ENCODE measurements at places on chromosomes 3 and 15.
A peak's percentile ranks its signal among the peaks of the same experiment; 100 is the strongest.

DNA sequence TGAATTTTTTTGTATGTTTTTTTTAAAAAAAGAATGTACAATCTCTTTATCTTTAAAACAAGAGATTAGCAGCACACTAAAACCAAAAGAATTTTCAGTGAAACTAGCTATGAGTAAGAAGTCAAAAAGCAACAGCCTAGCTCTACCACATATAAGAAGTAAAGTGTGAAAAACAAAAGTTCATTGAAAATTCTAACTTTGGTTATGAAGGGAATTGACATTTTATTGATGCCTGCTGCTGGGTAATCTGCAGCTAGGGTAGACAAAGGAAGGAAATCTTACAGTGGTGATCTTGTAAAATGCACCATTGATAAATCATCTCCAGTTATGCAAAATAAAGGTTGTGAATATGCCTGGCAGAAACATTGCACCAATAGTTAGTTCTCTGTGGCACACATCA lies 37.8 kb upstream of the FOXB1 start:
- no peak for DNase-seq
- H3K27ac ChIP-seq, result peak overlapping the region; percentile 15
- peaks cover 23% of the 10 kb centered on the region for H3K4me1 ChIP-seq
- no peak overlapping the region for H3K4me3 ChIP-seq
- H3K36me3 ChIP-seq, result peaks cover 30% of the 10 kb centered on the region

GRCh38 chr3:5520237-5520636 lies 332.7 kb downstream of the EDEM1 start:
- H3K36me3 ChIP-seq, result no peaks in the 10 kb centered on the region
- H3K27me3 ChIP-seq, result no peaks in the 10 kb centered on the region
- H3K4me1 ChIP-seq, result no peaks in the 10 kb centered on the region
- no peak overlapping the region for H3K4me3 ChIP-seq
- no peak for DNase-seq

GRCh38 chr3:86988235-86988634 lies 2.7 kb downstream of the VGLL3 start:
- peaks cover 6% of the 10 kb centered on the region for H3K4me1 ChIP-seq
- DNase-seq, result no peak
- H3K27ac ChIP-seq, result no peak overlapping the region
- no peaks in the 10 kb centered on the region for H3K36me3 ChIP-seq

- DNase-seq, result no peak
- H3K36me3 ChIP-seq, result no peaks in the 10 kb centered on the region
- H3K27me3 ChIP-seq, result peaks cover 9% of the 10 kb centered on the region
- peak overlapping the region; percentile 47 for H3K27ac ChIP-seq
- peaks cover 9% of the 10 kb centered on the region for H3K4me1 ChIP-seq
- no peak overlapping the region for H3K4me3 ChIP-seq
These were observed 12.4 kb upstream of the SEC62 start for GRCh38 chr3:169954142-169954756.

DNA sequence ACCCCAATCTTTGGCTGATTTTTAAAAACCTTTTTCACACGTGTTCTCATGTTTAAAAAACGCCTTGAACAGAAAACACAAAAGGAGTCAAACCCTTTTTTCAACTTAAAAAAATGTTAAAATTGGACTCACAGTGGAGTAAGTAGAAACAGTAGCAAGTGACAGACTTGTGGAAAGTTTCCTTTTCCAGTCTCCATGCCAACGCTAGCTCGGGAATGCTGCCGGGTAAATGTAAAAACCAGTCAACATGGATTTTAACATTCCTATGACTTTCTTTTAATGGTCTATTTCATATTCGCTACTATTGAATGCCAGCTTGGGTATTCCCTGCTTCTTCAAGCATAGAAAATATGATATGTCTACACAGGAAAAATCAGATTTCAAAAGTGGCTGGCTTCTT lies 1.6 kb upstream of the PROK2 start:
- H3K27ac ChIP-seq, result no peak overlapping the region
- H3K4me1 ChIP-seq, result peaks cover 16% of the 10 kb centered on the region
- DNase-seq, result no peak
- H3K36me3 ChIP-seq, result no peaks in the 10 kb centered on the region
- no peak overlapping the region for H3K4me3 ChIP-seq

DNA sequence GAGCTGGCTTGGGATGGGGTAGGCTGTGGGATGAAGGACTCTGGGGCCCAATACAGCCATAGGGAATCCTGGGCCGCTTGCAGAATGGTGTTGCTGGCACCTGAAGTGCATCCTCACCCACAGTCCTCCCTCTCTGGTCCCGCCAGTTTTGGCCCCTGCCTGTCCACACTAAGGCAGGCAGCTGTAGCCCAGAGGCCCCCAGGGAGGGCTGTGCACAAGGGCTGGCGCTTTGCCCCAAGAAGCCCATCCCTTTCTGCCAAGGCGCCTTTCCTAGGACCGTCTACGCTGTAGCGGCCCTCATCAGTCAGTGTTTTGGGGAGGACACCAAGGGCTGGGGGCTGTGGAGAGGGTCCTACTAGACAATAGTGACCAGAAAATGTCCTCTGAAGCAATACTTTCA lies 116.2 kb upstream of the ABHD17C start:
- no peak overlapping the region for H3K27ac ChIP-seq
- H3K27me3 ChIP-seq, result peaks cover 2% of the 10 kb centered on the region
- no peaks in the 10 kb centered on the region for H3K4me1 ChIP-seq
- H3K4me3 ChIP-seq, result no peak overlapping the region
- H3K36me3 ChIP-seq, result no peaks in the 10 kb centered on the region
- DNase-seq, result no peak

DNA sequence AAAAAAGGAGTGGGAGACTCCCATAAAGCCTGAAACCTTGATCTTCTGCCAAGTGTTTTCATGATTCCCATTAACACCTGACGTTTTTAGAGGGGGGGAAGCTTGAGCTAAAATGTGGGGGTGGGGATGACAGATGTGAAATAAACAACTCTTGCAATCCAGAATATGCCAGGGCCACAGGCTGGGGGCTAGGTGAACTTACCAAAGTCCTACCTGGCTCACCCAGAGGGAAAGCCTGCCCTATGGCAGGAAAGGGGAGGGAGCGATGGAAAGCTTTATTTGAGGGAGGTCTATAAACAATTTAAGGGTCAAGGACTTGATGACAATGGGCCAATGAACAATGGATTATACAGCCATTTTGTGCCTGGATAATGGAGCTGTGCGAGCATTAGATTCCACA lies 108.3 kb downstream of the LRIG1 start:
- DNase-seq, result no peak
- no peaks in the 10 kb centered on the region for H3K27me3 ChIP-seq
- peaks cover 87% of the 10 kb centered on the region for H3K36me3 ChIP-seq
- H3K27ac ChIP-seq, result no peak overlapping the region

DNA sequence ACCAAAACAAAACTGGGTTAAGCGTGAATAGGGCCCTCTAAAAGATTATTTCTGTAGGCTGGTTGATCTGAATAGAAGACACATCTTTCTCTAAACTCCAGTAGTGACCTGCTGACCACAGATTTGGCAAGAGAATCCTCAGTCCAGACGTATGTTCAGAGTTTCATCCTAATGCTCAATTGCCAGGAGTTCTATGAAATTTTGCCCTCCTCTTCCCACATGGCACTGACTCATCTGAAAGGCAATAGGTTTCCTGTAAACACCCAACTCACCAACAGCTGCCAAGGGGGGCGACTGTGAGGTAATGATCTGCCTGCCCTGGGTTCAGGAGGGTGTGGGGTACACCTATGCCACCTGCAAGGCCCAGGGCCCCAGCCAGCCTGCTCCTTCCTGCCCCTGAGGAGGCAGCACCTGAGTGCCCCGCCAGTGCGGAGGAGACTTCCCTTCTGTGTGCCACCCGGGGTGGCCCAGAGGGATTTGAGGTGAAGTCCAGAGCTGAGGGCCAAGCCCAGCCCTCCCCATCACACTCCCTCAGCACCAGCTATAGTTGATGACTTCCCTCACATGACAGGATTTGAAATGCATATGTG lies 8.4 kb upstream of the PLA2G4D start:
- H3K27me3 ChIP-seq, result peaks cover 9% of the 10 kb centered on the region
- no peaks in the 10 kb centered on the region for H3K36me3 ChIP-seq
- H3K4me3 ChIP-seq, result no peak overlapping the region
- peaks cover 6% of the 10 kb centered on the region for H3K4me1 ChIP-seq

DNA sequence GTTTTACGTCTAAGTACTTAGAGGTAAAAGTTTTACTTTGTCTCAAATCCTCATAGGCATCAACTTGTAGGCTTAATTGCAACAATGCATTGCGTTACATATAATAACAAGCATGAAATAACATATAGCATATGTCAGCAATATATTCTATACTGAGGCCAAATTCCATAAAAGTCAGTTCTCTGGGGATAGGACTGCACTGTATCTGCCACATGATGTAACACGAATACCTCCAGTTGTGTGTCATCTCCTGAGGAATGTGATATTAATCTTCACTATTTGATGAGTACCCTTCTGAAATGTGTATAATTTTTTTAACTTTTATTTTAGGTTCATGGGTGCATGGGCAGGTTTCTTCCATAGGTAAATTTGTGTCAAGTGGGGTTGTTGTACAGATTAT lies 126.4 kb downstream of the IMPG2 start:
- no peak overlapping the region for H3K4me3 ChIP-seq
- peaks cover 2% of the 10 kb centered on the region for H3K4me1 ChIP-seq
- H3K27me3 ChIP-seq, result no peaks in the 10 kb centered on the region
- DNase-seq, result no peak

GRCh38 chr3:122305818-122306621 lies 19.0 kb upstream of the CSTA start:
- no peak overlapping the region for H3K27ac ChIP-seq
- H3K4me1 ChIP-seq, result peaks cover 2% of the 10 kb centered on the region
- no peak for DNase-seq
- H3K27me3 ChIP-seq, result peaks cover 24% of the 10 kb centered on the region

DNA sequence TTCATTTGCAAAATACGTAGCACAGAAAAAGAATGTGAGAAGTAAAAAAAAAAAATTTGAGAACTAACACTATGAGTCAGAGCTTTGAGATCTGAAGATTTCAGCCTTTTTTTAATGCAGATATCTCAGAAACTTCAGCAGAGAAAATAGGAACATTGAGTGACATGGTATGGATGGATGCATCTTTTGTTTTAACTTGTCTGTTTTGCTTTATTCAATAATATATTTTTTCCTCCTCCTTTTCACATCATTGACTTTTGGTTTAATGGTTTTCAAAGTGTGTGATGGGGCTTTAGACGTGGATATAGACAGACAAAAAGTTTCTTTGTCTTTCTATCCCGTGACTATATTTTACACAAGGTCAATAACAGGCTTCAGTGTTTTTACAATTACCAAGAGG lies 426.7 kb upstream of the FRG2C start:
- no peaks in the 10 kb centered on the region for H3K27me3 ChIP-seq
- H3K4me3 ChIP-seq, result no peak overlapping the region
- H3K36me3 ChIP-seq, result no peaks in the 10 kb centered on the region
- no peak overlapping the region for H3K27ac ChIP-seq
- no peaks in the 10 kb centered on the region for H3K4me1 ChIP-seq

- DNase-seq, result no peak
- no peaks in the 10 kb centered on the region for H3K4me1 ChIP-seq
- H3K36me3 ChIP-seq, result no peaks in the 10 kb centered on the region
These were observed 196.7 kb upstream of the ADAMTS9 start for GRCh38 chr3:64884536-64884935.

- no peak for DNase-seq
- no peaks in the 10 kb centered on the region for H3K36me3 ChIP-seq
- no peak overlapping the region for H3K27ac ChIP-seq
- H3K4me3 ChIP-seq, result no peak overlapping the region
- peaks cover 2% of the 10 kb centered on the region for H3K4me1 ChIP-seq
These were observed 52.9 kb downstream of the ANP32A start for GRCh38 chr15:68767833-68768232.

All from activated T-helper 2 cell treated with anti-CD3 and anti-CD28 coated beads, Interferon-gamma antibody, Interleukin-2, Interleukin-4, amounts not matched to agents 10 μg/mL and 5 μg/mL and 100 μg/mL, durations not matched to agents 14 hours and 24 hours and 36 hours (primary cell).